Amniotic stem cell (primary cell): ENCODE measurements at places on chromosomes 2 and 18.

DNA sequence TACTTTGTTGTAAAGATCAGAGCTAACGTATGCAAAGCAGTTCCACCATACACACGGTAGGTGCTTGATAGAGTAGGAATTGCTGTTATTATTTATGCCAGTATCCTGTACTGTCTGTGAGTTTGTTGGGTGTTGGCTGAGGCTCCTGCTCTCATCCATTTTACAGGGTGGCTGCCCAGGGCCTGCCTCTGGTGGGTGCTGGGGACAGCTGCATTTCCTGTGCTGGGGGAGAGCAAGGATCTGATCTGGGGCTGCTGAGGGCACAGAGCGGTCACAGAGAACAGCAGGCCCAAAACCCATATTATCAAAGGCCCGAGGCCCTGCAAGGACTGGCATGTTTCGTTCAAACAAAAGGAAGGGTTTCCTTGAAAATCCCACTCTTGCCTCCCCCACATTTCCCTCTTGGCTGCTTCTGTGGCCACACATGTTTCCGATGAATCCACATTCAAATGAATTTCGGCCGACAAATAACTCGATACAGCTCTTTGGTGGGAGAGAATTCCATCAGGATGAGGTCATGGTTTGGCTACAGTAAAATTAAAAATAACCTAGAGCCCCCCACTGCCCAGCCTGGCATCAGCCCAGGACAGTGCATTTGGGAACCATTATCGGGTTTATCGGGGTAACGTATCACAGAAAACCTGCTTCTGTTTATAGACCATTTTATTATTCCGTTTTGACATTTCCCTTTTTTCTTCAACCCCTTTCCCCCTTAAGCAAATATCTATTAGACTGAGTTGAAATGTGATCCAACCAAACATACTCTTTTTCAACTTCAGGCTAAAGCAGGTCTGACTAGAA is 143.4 kb downstream of the CYRIA start:
- no peak for DNase-seq

GRCh38 chr2:121160366-121160765 is 124.6 kb downstream of the TFCP2L1 start:
- no peak for DNase-seq

DNA sequence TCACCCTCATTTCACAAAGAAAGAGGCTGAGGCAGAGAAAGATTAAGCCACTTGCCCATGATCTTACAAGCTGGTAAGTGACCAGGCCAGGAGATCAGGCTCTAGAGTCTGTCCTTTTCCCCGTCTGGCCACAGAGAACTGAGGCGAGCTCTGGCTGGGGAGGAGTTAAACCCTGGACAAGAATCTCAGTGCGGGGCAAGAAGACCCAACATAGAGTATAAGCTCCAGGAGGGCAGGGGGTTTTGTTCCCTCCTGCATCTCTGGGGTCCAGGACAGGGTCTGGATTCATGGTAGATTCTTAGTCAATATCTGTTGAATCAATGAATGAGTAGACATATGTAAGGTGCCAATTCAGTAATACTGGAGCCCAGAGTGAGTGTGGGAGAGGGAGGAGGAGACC is 12.9 kb upstream of the INPP5D start:
- no peak for DNase-seq

DNA sequence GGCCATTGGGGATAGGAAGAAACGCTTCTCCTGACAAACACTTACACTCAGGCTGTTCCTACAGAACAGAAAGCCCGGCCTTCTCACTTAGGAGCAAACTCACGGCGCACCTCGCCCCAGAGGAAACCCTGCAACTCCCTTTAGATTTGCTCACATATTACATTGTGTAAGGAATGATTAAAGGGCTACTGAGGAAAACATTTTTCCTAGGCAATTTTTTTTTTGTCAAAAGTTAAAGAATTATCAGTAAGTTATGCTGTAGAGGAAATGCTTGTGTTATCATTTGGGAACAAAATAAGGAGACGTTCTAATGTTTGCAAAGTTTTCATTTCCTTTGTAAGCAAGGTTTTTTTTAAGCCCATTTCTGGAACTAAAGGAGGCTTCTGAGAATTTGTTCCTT is 264.1 kb downstream of the HDAC4 start:
- no peak for DNase-seq

DNA sequence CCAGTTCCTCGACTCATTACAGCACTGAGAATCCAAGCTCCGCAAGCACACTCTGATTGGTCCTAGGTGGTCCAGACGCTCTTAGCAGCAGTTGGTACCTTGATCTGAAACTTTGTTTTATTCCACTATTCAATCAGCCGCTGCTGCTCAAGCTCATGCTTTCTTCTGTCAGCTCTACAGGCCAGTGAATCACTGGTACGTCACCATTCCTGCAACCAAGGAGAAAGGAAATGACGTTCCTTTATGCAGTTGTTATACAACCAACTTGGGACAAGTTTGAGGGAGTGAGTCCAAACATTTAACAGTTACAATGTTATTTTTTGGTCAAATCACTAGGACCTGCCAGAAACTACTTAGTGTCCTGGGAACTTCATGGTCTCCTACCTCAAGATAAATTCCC is 398.8 kb upstream of the TMEFF2 start:
- no peak for DNase-seq

DNA sequence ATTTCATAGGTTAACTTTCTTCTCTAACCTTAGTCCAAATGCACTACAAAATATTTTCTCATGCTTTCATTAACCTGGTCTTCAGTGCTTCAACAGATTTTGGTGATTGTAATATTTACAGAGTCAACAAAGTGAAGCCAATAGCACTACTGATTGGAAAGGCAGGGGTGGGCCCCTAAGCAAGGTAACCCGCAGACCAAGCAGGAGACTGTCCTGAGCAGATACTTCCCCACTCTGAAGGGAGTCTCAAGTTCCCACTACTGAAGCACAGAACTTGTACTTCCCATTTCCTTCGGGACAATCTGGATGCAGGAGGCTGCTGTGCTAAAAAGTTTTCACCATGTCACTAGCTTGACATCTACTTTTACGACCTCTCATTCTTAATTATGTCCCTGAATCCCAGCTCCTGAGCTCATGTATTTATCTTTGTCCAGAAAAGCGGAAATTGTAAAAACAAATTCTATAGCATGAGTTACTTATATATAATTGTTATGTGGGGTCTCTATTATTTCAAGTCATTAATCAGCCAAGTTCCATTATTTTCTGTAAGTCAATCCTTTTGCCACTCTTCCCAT is 311.6 kb upstream of the REV1 start:
- DNase-seq: no peak

DNA sequence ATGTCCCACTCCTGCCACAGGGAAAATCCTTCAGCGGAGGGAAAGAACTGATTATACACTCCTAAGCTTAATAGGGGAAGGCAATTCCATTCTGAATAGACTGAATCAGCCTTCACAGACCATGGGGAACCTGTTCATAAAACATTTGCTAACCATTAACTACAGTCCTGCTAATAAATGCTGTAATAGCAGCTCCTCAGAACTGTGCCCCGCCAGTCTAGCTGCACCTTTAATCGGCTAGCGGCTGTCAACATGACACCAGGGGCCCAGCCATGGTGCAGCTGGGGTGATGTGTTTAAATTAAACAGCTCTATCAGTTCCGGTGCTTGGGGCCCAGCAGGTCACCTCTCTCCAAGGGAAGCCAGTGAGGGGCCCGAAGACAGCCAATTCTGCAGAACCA is 77.8 kb downstream of the GALNT14 start:
- no peak for DNase-seq

DNA sequence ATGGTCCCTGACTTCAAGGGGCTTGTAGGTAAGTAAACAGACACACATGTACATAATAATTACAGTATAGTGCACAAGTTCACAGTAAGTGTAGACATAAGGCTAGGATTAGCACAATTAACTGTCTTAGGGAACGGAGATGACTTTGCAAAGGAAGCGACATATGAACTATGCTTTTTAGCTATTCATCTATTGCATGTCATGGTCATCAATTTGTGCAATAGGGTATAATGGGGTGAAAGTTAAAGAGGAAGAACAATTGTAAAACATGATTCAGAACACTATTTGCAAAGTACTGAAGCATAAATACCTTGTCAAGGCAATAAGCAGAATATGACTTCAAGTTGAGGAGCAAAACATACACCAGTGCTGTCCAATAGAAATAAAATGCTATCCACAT is 112.3 kb upstream of the SLC8A1 start:
- DNase-seq: no peak

- no peak for DNase-seq
These were observed 145.0 kb downstream of the HDAC4 start for GRCh38 chr2:239255628-239256349.

DNA sequence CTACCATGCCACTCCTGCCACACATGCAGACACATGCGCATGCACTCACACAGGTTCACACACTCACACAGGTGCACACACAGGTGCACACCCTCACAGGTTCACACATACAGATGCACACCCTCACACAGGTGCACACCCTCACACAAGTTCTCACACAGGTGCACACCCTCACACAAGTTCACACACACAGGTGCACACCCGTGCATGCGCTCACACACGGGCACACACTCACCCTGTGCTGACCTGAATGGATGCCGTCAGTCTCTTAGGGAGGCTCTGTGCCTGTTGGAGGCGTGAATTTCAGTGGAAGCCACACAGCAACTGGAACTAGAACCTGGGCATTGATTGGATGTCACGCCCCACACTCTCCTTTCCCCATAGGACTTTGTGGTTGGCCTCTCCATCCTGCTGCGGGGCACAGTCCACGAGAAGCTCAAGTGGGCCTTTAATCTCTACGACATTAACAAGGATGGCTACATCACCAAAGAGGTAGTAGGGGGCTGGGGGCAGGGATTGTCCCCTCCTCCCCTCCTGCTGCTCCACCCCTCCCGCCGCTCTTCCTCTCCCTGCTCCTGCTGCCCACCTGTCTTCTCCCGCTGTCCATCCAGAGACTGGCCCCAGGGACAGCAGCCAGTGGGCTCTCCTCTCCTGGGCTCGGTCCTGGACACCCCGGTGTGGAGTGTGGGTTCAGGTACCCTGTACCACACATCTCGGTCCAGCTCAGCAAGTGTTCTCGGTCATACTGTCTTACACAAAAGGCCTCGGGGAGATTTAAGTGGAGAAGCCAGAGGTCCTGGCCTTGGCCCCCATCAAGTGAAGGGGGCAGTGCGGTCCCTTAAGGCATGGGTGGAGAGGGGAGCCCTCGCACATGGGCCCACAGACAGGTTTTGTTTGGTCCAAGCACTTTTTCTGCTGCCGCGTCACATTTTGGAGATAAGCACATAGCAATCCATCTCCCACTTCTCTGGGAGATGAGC is 21.0 kb upstream of the FAHD2A start:
- no peak for DNase-seq

DNA sequence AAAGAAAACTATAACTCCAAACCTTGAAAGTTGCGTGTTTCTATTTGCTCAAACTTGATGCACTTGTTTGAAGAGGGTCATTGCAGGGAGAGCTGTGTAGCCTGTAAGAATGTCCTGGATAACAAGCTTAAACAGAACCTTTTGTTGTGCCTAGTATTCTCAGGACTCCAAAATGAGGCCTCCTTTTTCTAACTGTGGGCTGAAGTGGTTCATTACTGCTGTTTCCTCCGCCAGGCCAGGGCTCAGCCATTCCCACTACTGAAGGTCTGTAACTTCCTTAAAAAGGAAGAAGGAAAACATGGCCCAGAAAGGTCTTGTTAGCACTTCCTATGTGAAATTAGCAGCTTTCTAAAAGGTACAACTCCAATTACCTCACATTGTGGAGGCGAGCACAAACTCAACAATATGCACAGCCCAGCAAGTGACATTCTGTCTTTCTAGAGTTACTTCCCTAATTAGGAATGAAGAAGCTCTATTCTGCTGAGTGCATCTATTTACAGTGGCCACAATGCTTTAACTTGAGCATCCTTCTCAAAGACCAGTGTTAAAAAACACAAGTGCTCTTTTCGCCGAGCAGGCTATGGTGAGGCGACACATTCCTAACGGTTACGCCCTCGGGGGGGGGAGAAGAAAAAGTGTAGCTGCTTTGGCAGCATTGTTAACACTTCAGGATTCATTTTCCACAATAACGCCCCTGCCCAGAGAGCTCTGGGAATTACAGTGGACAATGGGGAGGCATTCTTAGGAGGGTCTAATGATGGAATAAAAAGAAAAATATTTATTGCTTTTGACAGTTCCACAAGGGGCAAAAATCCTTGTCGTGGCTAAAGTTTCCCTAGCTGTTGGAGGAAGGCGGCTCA is 136.9 kb upstream of the SIX3 start:
- no peak for DNase-seq

- DNase-seq: no peak
These were observed 243.1 kb downstream of the ADCYAP1 start for GRCh38 chr18:1147730-1148129.

GRCh38 chr2:206422493-206422892 is 20.8 kb upstream of the ADAM23 start:
- DNase-seq: no peak

GRCh38 chr2:217588266-217588665 is 414.5 kb downstream of the TNS1 start:
- no peak for DNase-seq

GRCh38 chr18:5824370-5824984 is 70.8 kb downstream of the TMEM200C start:
- no peak for DNase-seq

GRCh38 chr2:126635736-126636135 is 20.2 kb upstream of the GYPC start:
- no peak for DNase-seq

GRCh38 chr2:129619471-129619870 is 360.0 kb upstream of the RAB6C start:
- DNase-seq: no peak

DNA sequence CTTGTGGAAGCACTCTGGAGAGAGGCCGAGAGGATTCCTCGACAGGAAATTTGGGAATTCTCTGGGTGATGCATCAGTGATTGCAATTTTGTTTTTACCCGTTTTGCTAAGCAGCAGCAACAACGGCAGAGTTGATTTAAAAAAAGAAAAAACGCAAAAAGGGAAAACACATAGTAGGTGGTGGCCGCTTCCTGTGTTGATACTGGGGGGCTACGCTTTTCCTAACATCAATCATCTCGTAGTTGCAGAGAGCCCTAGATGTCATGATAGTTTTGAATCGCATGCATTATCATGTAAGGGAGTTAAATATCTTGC is 271 bp upstream of the RBM43 start:
- no peak for DNase-seq

DNA sequence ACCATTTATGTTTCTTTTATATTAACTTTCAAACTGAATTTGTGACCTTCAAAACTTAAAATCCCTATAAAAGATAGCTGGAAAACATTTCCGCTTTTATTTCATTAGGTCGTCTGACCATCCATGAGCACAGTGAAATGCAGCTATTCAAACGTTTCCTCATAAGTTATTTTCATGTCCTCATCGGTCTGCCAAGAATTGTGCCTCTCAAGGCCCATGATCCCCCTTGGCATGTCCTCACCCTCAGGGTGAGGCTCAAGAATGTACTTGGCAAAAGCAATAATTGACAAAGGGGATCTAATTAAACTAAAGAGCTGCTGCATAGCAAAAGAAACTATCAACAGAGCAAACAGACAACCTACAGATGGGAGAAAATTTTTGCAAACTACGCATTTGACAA is 12.4 kb downstream of the SLC66A2 start:
- no peak for DNase-seq

- no peak for DNase-seq
These were observed 214.7 kb downstream of the KCNH7 start for GRCh38 chr2:162623888-162624287.
